CD4-positive, alpha-beta memory T cell (primary cell): ENCODE measurements at places on chromosomes 16 and 17. TPM values are rescaled to one million over a fixed set of nuclear protein-coding genes. Genes with fewer than 3 reads are reported as not detected.

The HOXB3 gene
- total RNA-seq: 14.5 TPM

The KCNH4 gene
- total RNA-seq: 0.11 TPM

GRCh38 chr16:75532142-75532765 is 3.7 kb downstream of the CHST5 start:
- H3K4me1 ChIP-seq: no peaks in the 10 kb centered on the region
- no peak overlapping the region for H3K27ac ChIP-seq
- H3K4me3 ChIP-seq: no peak overlapping the region
- no peaks in the 10 kb centered on the region for H3K36me3 ChIP-seq

DNA sequence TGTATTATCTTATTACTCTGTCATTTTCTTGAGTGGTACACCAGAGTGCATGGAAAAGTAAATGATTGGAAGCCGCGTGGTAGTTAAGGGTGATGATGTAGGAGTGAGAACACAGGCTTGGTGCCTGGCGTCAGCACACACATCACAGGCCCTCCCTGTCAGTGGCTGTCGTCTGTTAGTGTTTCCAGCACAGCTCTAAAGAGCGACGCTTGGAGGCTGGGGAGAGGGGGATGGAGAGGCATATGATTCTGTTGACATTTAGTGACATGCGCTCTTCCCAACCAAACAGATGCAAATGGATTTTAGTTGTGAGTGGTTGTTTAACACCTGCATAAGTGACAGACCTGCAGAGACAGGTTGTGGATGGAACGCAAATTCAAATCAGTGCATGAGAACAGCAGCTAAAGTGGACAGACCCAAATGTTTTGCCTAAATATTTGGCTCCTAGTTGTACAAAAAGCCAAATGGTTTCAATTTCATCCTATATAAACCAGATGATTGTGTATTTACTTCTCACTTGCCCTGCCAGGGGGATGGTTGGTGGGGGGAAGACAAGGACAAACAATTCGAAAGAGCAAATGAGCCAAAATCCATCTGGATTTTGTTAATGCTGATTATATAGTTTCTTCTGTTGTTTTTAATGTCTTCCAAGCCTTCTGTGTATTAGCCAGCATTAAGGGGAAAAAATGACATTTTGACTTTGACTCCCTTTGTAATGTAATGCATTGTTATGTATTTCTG is 222.3 kb downstream of the WWOX start:
- no peaks in the 10 kb centered on the region for H3K27me3 ChIP-seq
- H3K27ac ChIP-seq: no peak overlapping the region
- no peaks in the 10 kb centered on the region for H3K4me1 ChIP-seq

DNA sequence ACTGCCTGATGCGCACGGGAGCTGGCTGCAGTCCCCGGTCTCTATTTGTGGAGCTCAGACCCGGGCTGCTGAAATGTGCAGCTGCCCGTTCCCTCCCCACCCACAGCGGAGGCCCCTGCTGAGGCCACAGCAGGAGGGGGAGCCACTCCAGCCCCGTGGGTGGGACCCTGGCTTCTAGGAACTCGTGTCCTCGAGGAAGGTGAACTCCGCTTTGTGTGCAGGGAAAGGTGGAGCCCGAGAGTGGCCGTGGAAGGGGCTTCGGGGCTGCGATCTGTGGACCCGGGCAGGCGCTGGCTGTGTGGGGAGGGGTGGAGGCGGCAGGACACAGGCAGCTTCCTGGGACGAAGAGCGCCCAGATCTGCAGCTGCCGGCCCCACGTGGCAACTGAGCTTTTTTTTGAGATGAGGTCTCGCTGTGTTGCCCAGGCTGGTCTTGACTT is 2.9 kb downstream of the CCDC154 start:
- H3K4me3 ChIP-seq: no peak overlapping the region
- H3K36me3 ChIP-seq: no peaks in the 10 kb centered on the region
- H3K4me1 ChIP-seq: no peaks in the 10 kb centered on the region
- H3K27me3 ChIP-seq: no peaks in the 10 kb centered on the region

DNA sequence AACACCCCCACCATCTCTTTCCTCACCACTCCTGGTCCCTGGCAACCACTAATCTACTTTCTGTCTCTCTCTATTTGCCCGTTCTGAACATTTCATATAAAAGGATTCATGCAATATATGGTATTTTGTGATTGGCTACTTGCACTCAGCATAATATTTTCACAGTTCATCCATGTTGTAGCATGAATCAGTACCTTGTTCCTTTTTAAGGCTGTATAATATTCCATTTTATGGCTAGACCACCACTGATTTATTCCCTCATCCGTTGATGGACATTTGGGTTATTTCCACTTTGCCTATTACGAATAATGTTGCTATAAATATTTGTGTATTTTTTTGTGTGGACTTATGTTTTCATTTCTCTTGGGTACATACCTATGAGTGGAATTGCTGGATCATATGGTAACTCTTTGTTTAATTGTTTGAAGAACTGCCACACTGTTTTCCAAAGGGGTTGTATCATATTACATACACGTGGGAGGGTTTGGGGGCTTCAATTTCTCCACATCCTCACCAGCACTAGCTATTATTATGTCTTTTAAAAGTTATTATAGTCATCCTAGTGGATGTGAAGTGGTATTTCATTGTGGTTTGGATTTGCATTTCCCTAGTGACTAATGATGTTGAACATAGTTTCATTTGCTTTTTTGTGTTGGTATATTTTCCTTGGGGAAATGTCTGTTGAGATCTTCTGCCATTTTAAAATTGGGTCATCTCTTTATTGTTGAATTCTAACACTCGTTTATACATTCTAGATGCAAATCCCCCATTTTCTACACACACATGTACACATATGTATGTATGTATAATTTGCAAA is 26.3 kb downstream of the SEC14L5 start:
- peaks cover 5% of the 10 kb centered on the region for H3K27me3 ChIP-seq
- H3K4me3 ChIP-seq: no peak overlapping the region
- no peak for DNase-seq
- H3K27ac ChIP-seq: no peak overlapping the region
- H3K4me1 ChIP-seq: peaks cover 7% of the 10 kb centered on the region

- H3K4me3 ChIP-seq: no peak overlapping the region
- H3K27ac ChIP-seq: no peak overlapping the region
- peaks cover 24% of the 10 kb centered on the region for H3K4me1 ChIP-seq
- no peak for DNase-seq
Measured at GRCh38 chr16:57613514-57613913, 14.9 kb upstream of the ADGRG1 start.

- H3K4me3 ChIP-seq: no peak overlapping the region
- no peaks in the 10 kb centered on the region for H3K4me1 ChIP-seq
- no peak for DNase-seq
- H3K27me3 ChIP-seq: no peaks in the 10 kb centered on the region
- H3K36me3 ChIP-seq: no peaks in the 10 kb centered on the region
Measured at GRCh38 chr17:30554839-30555751, 77.9 kb downstream of the GOSR1 start.

DNA sequence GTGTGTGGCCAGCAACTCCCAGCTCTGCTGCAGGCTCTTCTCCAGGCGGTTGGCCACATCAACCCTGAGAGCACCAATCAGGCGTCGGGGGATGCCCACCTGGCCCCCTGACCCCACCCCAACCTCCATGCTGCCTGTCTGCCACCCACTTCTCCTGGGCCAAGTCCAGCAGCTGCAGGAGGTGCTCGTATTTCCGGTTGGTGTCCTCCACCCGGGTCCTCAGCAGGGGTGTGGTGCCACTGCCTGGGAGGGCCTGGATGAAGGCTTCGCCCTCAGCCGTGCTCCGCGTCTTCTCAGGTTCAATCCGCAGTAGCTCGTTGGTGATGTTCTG is 44.6 kb downstream of the UBN1 start:
- no peak overlapping the region for H3K27ac ChIP-seq
- H3K4me1 ChIP-seq: no peaks in the 10 kb centered on the region
- H3K36me3 ChIP-seq: no peaks in the 10 kb centered on the region
- no peak for DNase-seq
- H3K27me3 ChIP-seq: no peaks in the 10 kb centered on the region
- no peak overlapping the region for H3K4me3 ChIP-seq

DNA sequence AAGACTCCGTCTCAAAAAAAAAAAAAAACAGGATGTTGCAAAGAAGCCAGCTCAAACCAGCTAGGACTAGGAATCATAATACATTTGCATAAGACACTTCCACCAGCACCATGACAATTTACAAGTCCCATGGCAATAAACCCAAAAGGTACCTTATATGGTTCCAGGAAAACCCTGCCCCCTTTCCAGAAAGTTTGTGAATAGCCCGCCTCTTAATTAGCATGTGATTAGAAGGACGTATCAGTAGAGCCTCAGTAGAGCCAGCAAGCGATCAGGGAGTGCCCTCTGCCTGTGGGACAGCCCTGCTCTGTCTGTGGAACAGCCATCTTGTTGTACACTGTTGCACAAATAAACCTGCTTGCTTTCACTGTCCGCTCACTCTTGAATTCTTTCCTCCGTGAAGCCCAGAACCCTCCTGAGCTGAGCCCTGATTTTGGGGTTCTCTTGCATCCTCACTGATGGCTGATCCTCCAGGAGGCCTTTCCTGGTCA is 14.0 kb downstream of the NUPR1 start:
- H3K36me3 ChIP-seq: no peaks in the 10 kb centered on the region
- H3K27me3 ChIP-seq: no peaks in the 10 kb centered on the region
- no peak overlapping the region for H3K4me3 ChIP-seq

- H3K4me3 ChIP-seq: no peak overlapping the region
- H3K27me3 ChIP-seq: no peaks in the 10 kb centered on the region
- H3K27ac ChIP-seq: no peak overlapping the region
- H3K4me1 ChIP-seq: no peaks in the 10 kb centered on the region
- H3K36me3 ChIP-seq: no peaks in the 10 kb centered on the region
Measured at GRCh38 chr17:57368637-57369336, 112.5 kb downstream of the MSI2 start.

DNA sequence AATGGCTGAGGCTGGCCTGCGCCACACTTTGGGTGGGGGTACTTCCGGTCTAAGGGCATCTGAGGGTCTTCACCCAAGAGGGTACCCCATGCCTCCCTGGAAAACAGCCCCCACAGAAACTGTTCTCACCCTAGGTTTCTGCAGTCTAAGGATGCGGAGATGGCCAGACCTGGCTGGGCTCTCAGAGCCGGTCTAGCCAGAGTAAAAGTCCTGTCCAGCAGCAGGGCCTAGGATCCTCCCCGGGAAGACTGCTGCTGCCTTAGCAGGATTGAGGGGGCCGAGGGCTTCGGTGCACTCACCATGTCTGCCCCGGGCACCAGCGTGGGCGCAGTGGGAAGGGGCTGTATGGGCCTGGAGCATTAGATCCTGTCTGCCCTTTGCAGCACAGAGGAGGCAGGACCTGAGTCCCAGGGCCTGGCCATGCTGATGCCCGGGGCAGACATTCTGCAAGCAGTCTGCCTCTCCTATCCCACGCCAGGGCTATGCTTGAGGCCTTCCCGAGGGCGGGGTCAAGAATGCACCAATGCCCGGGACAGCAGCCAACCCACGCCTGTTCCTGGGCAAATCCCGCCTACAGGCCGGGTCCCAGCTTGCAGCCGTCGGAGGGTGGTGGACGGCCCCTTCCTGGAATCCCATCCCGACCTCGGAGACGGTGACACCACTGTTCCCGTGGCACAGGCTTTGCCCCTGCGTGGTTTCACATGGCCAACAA is 54.7 kb downstream of the CBFA2T3 start:
- peaks cover 8% of the 10 kb centered on the region for H3K4me1 ChIP-seq
- H3K27ac ChIP-seq: no peak overlapping the region
- H3K4me3 ChIP-seq: no peak overlapping the region
- no peak for DNase-seq
- no peaks in the 10 kb centered on the region for H3K36me3 ChIP-seq

GRCh38 chr16:77386831-77387814 is 47.7 kb downstream of the ADAMTS18 start:
- no peak for DNase-seq
- no peak overlapping the region for H3K4me3 ChIP-seq
- no peaks in the 10 kb centered on the region for H3K27me3 ChIP-seq
- H3K36me3 ChIP-seq: no peaks in the 10 kb centered on the region
- H3K27ac ChIP-seq: no peak overlapping the region

GRCh38 chr16:50265260-50265659 is 1.1 kb upstream of the ADCY7 start:
- H3K27me3 ChIP-seq: no peaks in the 10 kb centered on the region
- H3K4me1 ChIP-seq: peaks cover 48% of the 10 kb centered on the region
- H3K4me3 ChIP-seq: no peak overlapping the region
- peak overlapping the region; percentile 81 for H3K27ac ChIP-seq
- peak; percentile 63 for DNase-seq

GRCh38 chr17:61362852-61363600 is 36.6 kb upstream of the TBX2 start:
- no peak for DNase-seq
- no peak overlapping the region for H3K4me3 ChIP-seq
- no peaks in the 10 kb centered on the region for H3K27me3 ChIP-seq
- no peak overlapping the region for H3K27ac ChIP-seq
- no peaks in the 10 kb centered on the region for H3K36me3 ChIP-seq

DNA sequence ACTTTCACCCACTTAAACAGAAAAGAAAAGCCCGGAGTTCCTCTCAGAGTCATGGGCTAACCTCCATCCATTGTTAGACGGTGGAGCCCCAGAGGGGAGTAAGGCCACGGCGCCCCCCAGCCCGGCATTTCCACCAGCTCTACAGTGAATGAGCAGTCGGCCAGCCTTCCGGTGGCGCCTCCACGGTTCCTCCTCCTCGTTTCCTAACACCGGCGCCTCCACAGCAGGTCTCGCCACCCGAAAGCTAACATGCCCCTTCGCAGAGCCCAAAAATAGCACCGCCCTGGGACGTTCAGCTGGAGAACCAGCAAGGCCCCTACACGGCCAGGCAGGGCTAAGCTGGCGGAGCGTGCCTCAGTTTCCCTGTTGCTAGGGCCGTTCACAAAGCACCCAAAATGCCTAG is 858 bp downstream of the MMD start:
- H3K27me3 ChIP-seq: peaks cover 12% of the 10 kb centered on the region
- peak overlapping the region; percentile 77 for H3K27ac ChIP-seq
- no peaks in the 10 kb centered on the region for H3K36me3 ChIP-seq

DNA sequence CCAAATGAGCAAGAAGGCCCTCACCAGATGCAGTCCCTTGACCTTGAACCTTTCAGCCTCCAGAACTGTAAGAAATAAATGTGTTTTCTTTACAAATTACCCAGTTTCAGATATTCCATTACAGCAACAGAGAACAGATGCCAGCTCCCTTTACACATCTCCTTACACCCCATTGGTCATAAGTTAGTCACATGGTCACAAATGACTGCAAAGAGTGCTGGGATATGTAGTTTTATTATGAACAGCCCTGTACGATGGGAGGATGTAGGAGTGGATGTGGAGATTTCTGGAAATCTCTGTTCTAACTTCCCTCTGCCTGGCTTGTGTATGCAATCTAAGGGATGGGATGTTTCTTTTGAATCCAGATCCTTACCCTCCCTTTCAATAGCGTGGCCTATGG is 13.3 kb upstream of the RPL38 start:
- H3K36me3 ChIP-seq: no peaks in the 10 kb centered on the region
- no peak for DNase-seq
- no peak overlapping the region for H3K27ac ChIP-seq
- H3K27me3 ChIP-seq: no peaks in the 10 kb centered on the region
- no peaks in the 10 kb centered on the region for H3K4me1 ChIP-seq

- H3K27me3 ChIP-seq: no peaks in the 10 kb centered on the region
- no peak overlapping the region for H3K27ac ChIP-seq
- H3K4me1 ChIP-seq: no peaks in the 10 kb centered on the region
Measured at GRCh38 chr16:78122774-78123315, 23.4 kb downstream of the WWOX start.
